Lower lobe of right lung (tissue), 2 donors: ENCODE measurements at places on chromosomes 3 and 15.

- no peak overlapping the region for H3K4me3 ChIP-seq
- no peak for DNase-seq
- H3K4me1 ChIP-seq: no peaks in the 10 kb centered on the region
- no peaks in the 10 kb centered on the region for H3K36me3 ChIP-seq
- H3K27ac ChIP-seq: no peak overlapping the region
- H3K27me3 ChIP-seq: no peaks in the 10 kb centered on the region
These were observed 67.4 kb upstream of the TAMM41 start for GRCh38 chr3:11914041-11914440.

DNA sequence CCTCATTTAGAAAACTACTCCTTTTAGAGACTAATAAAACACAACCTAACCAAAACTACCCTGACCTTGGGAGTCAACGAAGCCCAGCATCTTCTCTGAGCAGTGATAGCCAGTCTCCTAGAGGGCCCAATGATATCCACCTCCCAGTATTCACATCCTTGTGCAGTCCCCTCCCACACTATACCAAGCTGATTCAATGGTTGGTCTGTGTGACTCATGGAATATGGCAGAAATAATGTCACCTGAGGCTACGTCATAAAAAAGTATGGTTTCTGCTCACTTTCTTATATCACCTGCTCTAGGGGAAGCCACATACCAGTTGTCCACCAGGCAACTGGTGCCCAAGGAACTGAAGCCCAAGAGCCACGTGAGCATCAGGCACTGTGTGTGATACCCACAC, 21.4 kb upstream of the USF3 start:
- H3K27ac ChIP-seq: no peak overlapping the region
- H3K4me1 ChIP-seq: no peaks in the 10 kb centered on the region
- peaks cover 32% of the 10 kb centered on the region for H3K36me3 ChIP-seq
- no peak overlapping the region for H3K4me3 ChIP-seq
- no peaks in the 10 kb centered on the region for H3K27me3 ChIP-seq
- no peak for DNase-seq

DNA sequence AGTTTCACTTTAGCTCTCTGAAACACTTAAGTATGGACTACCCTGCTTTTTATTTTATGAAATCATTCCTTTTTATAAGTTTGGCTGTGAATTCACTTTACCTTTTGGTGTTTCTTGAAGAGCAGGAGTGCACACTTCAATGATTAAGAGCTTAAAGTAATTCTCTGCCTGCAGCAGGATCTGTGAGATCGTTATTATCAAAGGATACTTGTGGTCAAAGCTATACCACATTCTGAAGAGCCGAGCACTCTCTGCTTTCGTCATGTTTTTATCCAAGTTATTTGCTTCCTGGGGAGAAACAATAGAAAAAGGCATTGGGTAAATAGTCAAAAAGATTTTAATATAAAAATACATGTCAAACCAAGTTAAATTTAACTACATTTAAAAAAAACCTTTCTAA, 243.7 kb downstream of the CHST2 start:
- H3K4me1 ChIP-seq: no peaks in the 10 kb centered on the region
- H3K36me3 ChIP-seq: no peaks in the 10 kb centered on the region
- no peak overlapping the region for H3K27ac ChIP-seq
- no peak overlapping the region for H3K4me3 ChIP-seq
- no peaks in the 10 kb centered on the region for H3K27me3 ChIP-seq
- no peak for DNase-seq

GRCh38 chr3:150412561-150413231, 4.6 kb downstream of the TSC22D2 start:
- H3K4me1 ChIP-seq: peaks cover 49% of the 10 kb centered on the region
- H3K4me3 ChIP-seq: peak overlapping the region; percentile 88
- no peak overlapping the region for H3K27ac ChIP-seq
- no peaks in the 10 kb centered on the region for H3K27me3 ChIP-seq
- no peaks in the 10 kb centered on the region for H3K36me3 ChIP-seq

DNA sequence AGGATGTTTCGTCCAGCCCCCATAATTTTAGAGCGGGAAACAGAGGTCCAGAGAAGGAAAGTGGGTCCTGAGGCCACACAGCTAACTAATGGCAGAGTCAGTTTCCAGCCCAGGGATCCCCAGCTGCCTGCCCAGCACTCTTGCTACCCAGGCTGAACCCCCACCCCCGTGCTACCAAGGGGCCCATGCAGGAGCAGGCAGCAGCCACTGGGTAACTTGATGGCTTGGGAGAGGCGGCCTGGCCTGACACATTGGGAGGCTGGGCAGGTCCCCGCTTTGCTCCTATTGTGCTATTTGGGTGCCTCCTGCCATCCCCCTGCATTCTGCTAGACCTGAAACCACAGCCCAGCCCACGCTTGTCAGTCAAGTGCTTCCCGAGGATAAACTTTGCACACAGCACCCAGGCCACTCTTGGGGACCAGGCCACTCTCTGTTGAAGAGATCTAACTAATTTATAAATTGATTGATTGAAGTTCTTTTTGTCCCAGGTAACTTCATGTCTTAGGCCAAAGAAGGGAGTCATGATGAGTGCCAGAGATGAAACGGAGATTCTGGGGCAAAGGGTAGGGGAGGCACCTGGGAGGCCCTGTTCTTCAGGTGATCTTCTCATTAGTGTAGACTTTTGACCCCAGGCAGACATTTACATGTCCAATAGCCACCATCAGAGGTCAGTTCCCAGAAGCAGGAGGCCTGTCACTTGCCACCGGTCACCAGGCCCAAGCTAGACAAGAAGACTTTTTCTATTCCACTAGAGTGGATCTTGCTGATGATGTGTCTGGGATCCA, 7.0 kb downstream of the PAK6 start:
- no peak overlapping the region for H3K4me3 ChIP-seq
- H3K27me3 ChIP-seq: no peaks in the 10 kb centered on the region
- H3K4me1 ChIP-seq: peaks cover 5% of the 10 kb centered on the region
- no peaks in the 10 kb centered on the region for H3K36me3 ChIP-seq
- no peak for DNase-seq

DNA sequence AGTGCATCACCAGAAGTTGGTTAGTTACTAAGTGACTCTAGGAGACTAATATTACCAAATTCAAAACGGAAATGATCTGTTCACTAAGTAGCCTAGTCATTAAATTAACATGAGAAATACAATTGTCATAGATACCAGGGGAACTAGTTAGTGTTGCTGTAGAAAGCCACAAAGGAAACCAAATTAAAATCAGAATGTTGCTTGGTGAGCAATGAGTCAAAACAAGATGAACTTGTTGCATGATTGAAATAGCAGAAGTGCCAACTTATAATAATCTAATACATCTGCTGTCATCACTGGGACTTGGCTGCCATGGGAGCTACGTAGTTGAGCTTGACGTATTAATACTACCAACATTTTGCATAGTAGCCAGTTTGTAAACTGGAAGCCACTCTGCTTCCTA, 458.1 kb downstream of the DIPK2A start:
- no peak overlapping the region for H3K4me3 ChIP-seq
- no peaks in the 10 kb centered on the region for H3K36me3 ChIP-seq
- H3K27me3 ChIP-seq: no peaks in the 10 kb centered on the region
- no peaks in the 10 kb centered on the region for H3K4me1 ChIP-seq

- no peaks in the 10 kb centered on the region for H3K27me3 ChIP-seq
- H3K27ac ChIP-seq: peak overlapping the region; percentile 59
- no peaks in the 10 kb centered on the region for H3K36me3 ChIP-seq
- DNase-seq: no peak
These were observed 204.6 kb upstream of the IL12A start for GRCh38 chr3:159783780-159784742.

- H3K4me1 ChIP-seq: peaks cover 48% of the 10 kb centered on the region
- peak overlapping the region; percentile 86 for H3K27ac ChIP-seq
- no peak overlapping the region for H3K4me3 ChIP-seq
- no peaks in the 10 kb centered on the region for H3K27me3 ChIP-seq
- no peak for DNase-seq
These were observed 12.8 kb downstream of the HEMK1 start for GRCh38 chr3:50582083-50582482.

GRCh38 chr15:42118650-42119445, 24.5 kb upstream of the PLA2G4D start:
- no peak overlapping the region for H3K27ac ChIP-seq
- H3K4me1 ChIP-seq: peaks cover 13% of the 10 kb centered on the region
- no peak for DNase-seq
- H3K4me3 ChIP-seq: no peak overlapping the region
- H3K27me3 ChIP-seq: no peaks in the 10 kb centered on the region

DNA sequence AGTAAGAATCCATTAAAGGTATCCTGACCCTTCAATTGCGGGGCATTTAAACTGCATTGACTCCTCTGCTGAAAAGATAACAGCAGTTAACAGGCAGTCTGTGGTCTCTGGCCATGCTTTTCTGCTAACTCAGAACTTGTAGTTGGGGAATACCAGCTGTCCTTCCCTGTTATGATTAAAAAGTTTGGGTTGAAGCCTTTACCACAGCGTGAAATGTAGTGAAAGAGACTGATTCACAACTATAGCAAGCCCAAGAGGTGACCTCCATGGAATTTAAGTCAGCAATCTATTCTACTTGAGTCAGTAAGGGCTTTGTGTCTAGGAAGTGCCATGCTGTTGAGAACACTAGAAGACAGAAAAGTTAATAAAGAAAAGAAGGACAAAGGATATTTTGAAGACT, 1037.3 kb downstream of the SI start:
- no peaks in the 10 kb centered on the region for H3K27me3 ChIP-seq
- H3K36me3 ChIP-seq: no peaks in the 10 kb centered on the region
- no peak overlapping the region for H3K4me3 ChIP-seq
- no peaks in the 10 kb centered on the region for H3K4me1 ChIP-seq
- no peak for DNase-seq

GRCh38 chr15:87986776-87987175, 269.8 kb downstream of the NTRK3 start:
- H3K4me3 ChIP-seq: no peak overlapping the region
- H3K27me3 ChIP-seq: no peaks in the 10 kb centered on the region
- no peaks in the 10 kb centered on the region for H3K4me1 ChIP-seq
- DNase-seq: no peak
- H3K36me3 ChIP-seq: no peaks in the 10 kb centered on the region
- no peak overlapping the region for H3K27ac ChIP-seq

- H3K27me3 ChIP-seq: no peaks in the 10 kb centered on the region
- H3K36me3 ChIP-seq: no peaks in the 10 kb centered on the region
- no peak overlapping the region for H3K4me3 ChIP-seq
- DNase-seq: peak; percentile 73
These were observed 70.1 kb downstream of the CEMIP start for GRCh38 chr15:80849308-80849707.

DNA sequence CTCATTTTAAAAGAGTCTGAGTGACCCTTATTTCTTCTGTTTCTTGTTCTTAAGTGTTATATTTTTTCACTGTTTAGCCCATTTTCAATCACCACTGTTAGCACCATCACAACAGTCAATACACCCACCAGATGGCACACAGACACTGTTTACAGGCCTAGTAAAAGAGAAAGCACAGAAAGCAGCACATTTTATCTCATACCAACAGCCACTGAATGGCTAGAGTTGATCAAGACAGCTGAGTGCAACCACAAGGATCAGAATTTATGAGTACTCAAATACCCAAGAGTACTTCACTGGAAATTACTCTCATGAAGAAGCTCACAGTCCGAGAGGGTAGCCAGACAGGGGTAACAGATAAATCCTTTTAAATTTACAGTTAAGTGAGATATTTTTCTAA, 127.0 kb downstream of the TFDP2 start:
- DNase-seq: no peak
- H3K36me3 ChIP-seq: no peaks in the 10 kb centered on the region
- no peak overlapping the region for H3K4me3 ChIP-seq
- H3K27ac ChIP-seq: no peak overlapping the region
- H3K4me1 ChIP-seq: peaks cover 31% of the 10 kb centered on the region

- peak; percentile 81 for DNase-seq
- no peaks in the 10 kb centered on the region for H3K27me3 ChIP-seq
- H3K27ac ChIP-seq: peak overlapping the region; percentile 91
- H3K4me3 ChIP-seq: peak overlapping the region; percentile 88
- peaks cover 62% of the 10 kb centered on the region for H3K4me1 ChIP-seq
These were observed 427 bp downstream of the MBD4 start for GRCh38 chr3:129439226-129439816.

DNA sequence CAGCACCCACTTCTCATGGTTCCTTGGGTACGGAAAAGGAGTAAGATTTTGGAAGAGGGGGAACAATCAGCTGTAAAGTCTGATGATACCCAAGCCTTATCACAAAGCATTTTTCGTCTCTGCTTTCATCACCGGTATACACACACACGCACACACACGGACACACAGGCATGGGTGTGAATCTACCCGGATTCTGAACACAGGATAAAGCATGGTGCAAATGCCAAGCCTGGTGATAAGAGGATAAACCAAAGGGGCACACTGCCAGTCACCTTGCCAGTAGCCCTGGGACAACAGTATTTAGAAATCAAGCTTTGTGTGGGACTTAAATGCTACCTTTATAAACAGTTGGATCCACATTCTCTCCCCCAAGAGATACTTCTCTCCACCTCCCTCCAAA, 22.2 kb downstream of the FAM174B start:
- H3K36me3 ChIP-seq: peaks cover 9% of the 10 kb centered on the region
- H3K27me3 ChIP-seq: no peaks in the 10 kb centered on the region
- H3K4me1 ChIP-seq: peaks cover 28% of the 10 kb centered on the region
- H3K27ac ChIP-seq: no peak overlapping the region
- DNase-seq: no peak

DNA sequence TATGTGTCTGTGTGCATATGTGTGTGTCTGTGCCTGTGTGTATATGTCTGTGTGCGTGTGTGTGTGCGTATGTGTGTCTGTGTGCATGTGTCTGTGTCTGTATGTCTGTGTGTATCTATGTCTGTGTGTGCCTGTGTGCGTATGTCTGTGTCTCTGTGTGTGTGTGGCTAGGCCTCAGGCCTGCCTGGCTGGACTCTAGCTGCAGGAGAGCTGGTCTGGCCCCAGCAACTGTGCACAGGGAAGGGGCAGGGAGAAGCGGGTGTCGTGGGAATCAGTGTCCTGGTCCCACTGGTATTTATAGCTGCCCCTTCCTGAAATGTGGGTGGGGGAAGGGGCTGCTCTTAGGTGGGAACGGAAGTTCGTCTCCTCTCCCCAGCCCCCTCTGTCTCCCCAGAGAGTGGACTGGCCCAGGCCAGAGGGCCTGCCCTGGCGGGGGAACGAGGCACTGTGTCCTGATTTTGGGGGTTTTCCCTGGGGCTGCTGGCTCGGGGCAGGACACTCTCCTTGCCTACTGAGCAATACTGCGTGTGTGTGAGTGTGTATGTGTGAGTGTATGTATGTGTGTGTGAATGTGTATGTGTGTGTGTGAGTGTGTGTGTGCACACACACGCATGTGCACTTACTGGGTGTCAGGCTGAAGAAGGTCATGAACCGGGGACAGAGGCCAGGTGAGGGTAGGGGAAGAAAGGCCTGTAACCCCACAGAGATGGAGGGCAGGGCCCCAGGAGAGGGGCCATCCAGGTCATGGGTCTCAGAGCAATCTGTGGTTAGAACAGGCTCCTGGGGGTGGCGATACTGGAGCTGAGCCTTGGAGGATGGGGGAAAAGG, 6.6 kb downstream of the CSPG4 start:
- no peak for DNase-seq
- H3K27ac ChIP-seq: no peak overlapping the region
- peaks cover 6% of the 10 kb centered on the region for H3K4me1 ChIP-seq

DNA sequence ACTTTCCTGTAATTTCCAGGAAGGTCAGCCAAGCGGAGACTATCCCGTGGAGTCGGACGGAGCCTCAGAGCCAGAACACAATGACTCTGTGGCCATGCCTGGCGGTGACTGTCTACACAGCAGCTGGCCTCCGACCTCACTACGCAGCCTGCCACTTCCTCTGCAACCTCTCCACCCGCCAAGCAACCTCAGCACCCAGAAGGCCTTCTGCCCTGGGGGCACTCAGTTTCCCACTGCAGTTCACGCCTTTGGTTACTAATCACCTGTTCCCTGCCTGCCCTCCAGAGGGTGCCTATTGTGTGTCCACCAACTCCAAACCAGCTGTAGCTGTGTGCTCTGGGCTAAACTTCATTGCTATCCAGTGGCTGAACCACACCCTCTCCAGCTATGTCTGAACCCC, 44.0 kb downstream of the TM2D3 start:
- H3K36me3 ChIP-seq: no peaks in the 10 kb centered on the region
- no peak overlapping the region for H3K27ac ChIP-seq
- no peaks in the 10 kb centered on the region for H3K27me3 ChIP-seq
- DNase-seq: no peak
- H3K4me3 ChIP-seq: no peak overlapping the region
